ENCODE measurements at places on chromosomes 7 and 10.

- no peak for DNase-seq
Measured at GRCh38 chr10:104734433-104734832, 93.3 kb downstream of the SORCS3 start.

GRCh38 chr7:26153241-26153822 is 1.3 kb downstream of the NFE2L3 start:
- DNase-seq, result no peak

- DNase-seq, result no peak
Measured at GRCh38 chr10:1074052-1074747, 18.0 kb downstream of the WDR37 start.

- no peak for DNase-seq
Measured at GRCh38 chr10:96287392-96288105, 16.2 kb upstream of the BLNK start.

DNA sequence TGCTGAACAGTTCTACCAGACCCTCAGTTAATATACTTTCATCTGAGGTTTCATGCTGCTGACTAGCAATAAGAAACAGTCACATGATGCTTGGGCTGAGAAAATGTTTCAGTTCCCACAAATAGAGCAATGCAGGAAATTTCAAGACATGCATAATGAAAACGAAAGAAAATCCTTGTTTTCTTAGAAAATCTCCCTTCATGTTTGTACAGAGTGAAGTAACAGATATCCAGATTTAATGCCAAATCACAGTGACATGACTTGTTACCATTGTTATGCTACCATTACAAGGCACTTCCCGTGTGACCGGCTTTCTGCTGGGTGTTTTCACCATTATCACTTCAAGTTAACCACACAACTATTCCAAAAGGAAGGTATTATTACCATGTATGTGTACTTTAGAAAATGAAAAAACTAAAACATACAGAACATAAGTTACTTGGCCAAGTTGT is 121.7 kb downstream of the DOCK4 start:
- no peak for DNase-seq

DNA sequence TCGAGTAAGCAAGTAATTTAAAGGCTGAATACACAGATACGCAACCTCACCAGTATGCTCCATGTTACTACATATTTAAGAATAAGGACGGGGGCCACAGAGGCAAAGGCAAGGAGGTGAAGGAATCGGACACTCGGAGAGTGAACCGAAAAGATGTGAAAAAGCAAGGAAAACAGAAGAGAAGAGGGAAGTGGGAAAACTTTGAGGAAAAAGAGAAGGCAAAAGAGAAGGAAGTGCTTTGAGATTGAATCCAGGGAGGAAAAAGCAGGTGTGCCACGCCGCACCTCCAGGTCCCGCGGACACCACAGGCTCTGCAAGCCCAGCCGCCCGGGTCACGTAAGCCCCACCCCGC is 367 bp upstream of the AVL9 start:
- no peak for DNase-seq

- DNase-seq, result no peak
Measured at GRCh38 chr10:14605231-14605925, 169.3 kb downstream of the FAM107B start.

GRCh38 chr7:98323597-98324322 is 42.3 kb downstream of the BRI3 start:
- DNase-seq, result no peak

- DNase-seq, result no peak
Measured at GRCh38 chr10:74651565-74651964, 174.8 kb upstream of the KAT6B start.

DNA sequence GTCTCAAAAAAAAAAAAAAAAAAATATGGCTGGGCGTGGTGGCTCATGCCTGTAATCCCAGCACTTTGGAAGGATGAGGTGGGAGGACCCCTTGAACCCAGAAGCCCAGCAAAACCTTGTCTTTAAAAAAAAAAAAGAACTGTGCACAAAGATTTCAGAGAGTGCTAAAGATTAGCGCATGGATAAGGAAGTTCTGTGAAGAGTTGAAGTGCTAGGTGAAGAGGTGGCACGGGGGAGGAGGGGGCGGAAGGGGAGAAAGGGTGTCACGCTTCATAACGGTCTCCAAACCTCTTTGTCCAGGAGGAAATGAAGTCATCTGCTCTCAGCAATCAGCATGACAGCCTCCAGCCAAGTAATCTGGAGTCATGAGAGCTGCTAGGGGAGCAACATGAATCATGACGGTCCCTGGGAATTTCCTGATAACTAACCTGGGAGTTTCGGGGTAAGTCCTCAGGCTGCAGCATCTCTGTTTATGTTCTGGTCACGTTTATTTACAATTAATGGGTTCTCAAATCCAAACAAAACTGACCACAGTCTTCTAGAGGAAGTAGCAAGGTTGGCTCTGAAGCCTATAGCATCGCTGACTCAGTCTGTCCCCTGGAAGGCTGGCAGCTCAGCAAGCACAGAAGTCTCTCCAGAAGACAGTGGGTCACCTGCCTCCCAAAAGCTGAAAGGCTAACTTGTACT is 1.9 kb upstream of the PLAU start:
- DNase-seq, result peak; percentile 70

DNA sequence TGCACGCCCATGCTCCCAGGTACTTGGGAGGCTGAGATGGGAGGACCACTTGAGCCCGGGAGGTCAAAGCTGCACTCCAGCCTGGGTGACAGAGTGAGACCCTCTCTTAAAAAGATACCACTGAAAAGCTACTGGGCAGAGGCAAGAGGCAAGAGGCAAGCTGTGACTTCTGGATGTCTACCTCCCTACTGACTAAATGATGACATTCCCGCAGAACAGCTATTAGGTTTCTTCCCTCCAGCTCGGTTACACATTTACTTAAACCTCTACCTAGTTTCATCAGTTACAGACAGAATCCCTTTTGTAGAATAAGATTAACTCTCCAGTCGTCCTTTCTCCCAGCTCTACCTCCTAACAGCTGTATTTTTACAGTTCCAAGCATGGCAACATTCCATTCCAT is 21.2 kb downstream of the RHEB start:
- no peak for DNase-seq

DNA sequence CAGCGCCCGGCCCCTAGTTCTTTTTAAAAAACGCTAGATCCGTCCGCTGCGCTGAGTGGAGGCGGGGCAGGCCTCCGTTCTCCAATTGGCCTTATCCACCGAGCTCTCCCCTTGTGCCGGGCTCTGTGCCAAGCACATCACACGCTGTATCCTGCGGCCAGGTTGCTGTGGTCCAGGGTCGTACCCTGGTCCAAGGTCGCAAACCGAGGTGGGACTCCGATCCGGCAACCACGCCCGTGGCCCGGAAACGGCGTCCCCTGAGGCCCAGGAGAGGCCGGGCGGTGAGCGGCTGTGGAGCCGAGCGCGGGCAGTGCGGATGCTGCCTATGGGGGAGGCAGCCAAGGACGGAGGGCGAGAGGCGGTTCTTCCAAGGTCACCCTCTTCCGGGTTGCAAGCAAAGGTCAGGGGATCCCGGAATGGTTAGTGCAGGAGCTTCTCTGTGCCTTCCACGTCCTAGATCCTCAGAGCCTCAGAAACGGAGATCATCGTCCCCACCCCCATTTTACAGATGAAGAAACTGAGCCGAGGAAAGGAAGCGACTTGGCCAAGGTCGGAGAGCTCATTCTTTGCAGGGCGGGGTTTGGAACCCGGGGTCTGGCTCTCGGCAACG is 72.4 kb upstream of the LRRC4 start:
- peak; percentile 54 for DNase-seq

DNA sequence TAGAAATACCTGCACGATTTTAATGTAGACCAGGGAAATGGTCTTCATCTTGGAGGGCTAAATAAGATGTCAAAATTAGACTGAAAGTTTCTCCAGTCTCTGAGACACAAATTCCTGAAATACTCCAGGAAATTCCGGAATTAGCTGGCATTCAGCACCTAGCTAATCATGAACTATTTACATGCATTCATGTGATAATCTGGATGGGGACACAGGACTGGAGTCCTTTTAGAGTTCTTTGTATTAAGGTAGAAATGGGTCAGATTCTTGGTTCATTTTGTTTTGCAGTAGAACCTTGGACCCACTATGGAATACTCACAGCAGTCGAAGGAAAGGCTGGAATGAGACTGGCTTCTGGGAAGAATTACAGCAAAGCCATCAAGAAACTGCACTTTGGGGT is 65.3 kb upstream of the MDFIC start:
- DNase-seq, result no peak

- no peak for DNase-seq
Measured at GRCh38 chr10:43372765-43373361, 1.4 kb downstream of the FXYD4 start.

- DNase-seq, result no peak
Measured at GRCh38 chr10:60395711-60396110, 6.0 kb upstream of the ANK3 start.

- DNase-seq, result no peak
Measured at GRCh38 chr10:21217107-21217506, 308.4 kb downstream of the SKIDA1 start.

GRCh38 chr10:75018686-75019307 is 92.7 kb upstream of the SAMD8 start:
- no peak for DNase-seq

DNA sequence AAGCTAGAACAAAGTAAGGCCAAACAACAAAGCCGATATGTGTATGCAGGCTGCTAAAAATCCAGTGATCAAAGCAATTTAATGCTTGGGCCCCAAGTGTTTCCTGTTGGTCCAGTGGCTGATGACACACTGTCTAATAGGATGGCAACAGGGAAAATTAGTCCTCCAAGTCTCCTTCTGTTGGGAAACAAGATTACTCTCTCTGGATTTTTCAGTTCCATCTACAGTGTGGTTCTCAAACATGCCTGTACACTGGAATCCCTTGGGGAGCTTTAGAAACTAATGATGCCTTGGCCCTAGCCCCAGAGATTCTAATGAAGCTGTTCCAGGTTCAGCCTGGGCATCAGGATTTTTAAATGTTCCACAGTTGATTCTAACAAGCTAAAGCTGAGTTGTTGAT is 198.7 kb downstream of the AHR start:
- DNase-seq, result no peak

- DNase-seq, result peak; percentile 36
Measured at GRCh38 chr7:30682212-30683083, at the start of gene CRHR2. TSS of gene CRHR2 (minus strand) at chr7:30682456. CDS start at chr7:30682280, 176 bp downstream.

Data from heart left ventricle (tissue), 16 donors.